ENCODE measurements at places on chromosomes 1 and 21.
A peak's percentile ranks its signal among the peaks of the same experiment; 100 is the strongest.

GRCh38 chr1:170669586-170670530 is 5.9 kb downstream of the PRRX1 start:
- no peak for DNase-seq

DNA sequence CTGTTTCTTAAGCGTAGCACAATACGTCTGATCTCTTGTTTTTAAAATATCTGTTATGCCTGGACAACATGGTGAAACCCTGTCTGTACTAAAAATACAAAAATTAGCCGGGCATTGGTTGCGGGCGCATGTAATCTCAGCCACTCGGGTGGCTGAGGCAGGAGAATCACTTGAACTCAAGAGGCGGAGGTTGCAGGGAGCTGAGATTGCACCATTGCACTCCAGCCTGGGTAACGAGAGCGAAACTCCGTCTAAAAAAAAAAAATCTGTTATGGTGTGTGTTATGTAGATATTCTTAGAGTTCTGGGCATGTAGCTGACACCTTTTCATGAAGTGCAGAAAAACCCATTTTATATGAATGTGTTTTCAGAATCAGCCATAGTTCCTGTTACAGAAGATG is 38.2 kb downstream of the RABGAP1L start:
- DNase-seq, result no peak

DNA sequence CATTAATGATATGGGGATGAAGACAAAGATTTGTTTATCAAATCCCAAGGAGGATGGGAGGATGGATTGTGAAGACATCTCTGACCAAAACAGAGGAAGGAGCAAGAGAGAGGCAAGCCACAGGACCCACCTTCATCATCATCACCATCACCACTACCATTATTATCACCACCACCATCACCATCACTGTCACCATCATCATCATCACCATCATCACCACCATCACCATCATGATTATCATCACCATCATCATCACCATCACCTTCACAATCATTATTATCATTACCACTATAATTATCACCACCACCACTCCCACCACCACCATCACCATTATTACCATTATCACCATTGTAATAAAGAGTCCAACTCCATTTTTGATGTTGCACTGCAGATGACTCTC is 482.5 kb downstream of the PTPRU start:
- DNase-seq, result no peak

DNA sequence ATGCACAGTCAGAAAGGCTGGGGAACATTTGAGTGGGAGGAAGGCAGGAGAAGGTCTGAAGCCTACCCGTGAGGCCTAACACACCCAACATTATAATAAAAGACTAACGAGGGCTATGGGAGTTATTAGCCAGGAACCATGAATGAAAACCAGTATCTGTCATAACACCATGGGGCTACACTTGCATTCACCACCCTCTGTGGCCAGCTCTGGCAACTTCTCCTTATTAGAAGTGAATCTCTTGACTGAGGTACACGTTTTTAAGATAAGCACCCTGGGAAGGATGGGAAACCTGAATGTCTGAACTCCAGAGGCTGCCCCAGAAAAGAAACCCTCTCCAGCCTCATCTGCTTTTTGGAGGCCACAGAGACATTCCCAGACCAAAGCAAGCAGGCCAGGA is 204.3 kb upstream of the RAB4A start:
- no peak for DNase-seq

- DNase-seq, result no peak
These were observed 104.1 kb upstream of the SLC25A33 start for GRCh38 chr1:9435153-9435636.

GRCh38 chr1:245332085-245332484 is 177.3 kb downstream of the KIF26B start:
- DNase-seq, result no peak

GRCh38 chr1:202049129-202049528 is 38.7 kb downstream of the ELF3 start:
- no peak for DNase-seq

DNA sequence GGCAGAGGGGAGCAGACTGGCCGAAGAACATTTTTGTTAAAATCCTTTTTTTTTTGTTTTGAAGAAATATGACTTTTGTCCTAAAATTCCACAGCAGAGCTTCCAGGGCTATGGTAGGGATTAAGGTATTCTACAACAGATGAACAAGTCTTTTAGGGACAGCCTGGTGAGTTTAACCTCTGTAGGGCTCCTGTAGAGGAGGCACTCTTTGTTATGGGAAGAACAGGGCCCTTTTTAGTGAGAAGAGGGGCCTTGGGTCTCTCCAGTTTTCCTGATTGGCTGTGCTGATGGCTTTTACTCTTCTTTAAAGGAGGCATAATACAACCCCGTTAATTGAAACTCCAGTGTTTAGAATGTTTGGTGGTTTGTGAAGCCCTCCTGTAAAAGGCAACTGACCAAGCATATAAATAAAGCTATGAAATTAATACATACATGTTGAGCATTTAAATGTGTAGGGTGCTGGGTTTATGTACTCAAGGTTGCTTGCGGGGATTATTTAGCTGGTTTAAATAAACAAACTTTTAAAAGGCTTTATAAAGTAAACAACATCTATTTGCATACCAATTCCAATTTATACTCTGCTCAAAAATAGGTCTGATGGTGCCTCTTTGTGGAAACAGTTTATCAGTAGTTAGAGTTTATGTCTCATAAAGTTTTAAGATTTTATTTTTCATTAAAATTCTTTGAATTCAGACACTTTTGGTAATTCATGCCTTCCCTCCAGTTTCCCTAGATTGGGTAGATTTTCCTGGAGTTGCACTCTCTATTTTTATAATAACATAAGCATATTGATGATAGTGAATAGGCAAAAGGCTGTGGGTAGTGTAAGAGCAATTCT is 46.5 kb downstream of the PBX1 start:
- DNase-seq, result no peak

DNA sequence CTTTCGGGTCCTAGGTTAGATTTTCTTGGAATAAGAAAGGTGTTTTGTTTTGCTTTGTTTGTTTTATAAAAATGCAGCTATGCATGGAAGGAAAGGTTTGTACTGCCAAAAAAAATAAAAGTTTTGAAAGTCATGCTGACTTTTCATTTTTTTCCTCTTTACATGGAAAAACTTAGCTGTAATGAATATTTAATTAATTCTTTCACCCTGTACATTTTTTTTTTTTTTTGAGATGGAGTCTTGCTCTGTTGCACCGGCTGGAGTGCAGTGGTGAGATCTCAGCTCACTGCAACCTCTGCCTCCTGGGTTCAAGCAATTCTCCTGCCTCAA is 48.7 kb downstream of the NENF start:
- DNase-seq, result no peak

DNA sequence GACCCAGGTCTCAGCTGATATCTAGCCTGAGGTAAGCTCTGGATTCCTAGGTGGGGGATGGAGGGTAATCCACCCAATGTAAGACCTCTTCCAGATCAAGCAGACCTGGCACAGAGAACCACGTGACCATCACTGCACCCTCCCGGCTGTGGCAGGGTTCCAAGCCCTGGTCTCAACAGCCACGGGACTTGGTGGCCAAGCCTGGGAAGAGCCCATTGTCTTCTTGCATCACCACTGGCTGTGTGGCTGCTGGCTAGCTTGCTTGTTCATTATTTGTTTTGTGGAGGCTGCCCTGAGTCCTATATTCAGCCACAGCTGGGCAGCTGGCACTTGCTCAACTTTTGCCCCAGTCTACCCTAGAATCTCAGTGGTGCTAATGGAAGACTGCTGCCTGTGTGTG is 24.1 kb upstream of the NFASC start:
- DNase-seq, result no peak

DNA sequence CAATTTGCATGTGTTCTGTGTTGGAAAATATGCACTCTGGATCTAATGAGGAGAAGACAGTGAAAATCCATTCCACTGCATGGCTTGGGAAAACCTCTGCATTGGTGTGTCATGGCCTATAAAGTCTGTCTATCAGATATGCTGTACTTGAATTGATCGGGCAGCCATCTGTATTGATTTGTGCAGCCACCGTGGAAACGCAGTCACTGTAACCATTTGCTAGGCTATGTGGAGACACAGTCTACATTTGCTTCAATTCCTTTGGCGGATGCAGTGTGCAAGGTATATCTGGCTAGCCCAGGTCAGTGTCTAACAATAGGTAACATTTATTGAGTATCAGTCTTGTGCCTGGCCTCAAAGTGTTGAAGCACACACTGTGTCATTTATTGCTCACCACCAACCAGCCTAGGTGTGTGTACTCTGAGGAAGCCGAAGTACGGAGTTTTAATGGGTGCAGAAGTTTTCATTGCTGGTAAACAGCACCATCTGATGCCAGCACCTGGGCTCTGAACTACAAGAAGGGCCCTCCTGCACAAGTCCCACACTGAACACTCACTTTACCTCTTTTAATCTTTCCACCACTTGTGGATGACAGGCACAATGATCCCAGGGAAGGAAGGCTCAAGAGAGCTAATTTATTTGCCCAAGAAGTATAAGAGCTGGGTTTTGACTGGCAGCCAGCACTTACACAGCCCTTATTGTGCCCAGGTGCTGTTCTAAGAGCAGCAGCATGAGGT is 83.4 kb downstream of the DAB1 start:
- DNase-seq, result no peak

DNA sequence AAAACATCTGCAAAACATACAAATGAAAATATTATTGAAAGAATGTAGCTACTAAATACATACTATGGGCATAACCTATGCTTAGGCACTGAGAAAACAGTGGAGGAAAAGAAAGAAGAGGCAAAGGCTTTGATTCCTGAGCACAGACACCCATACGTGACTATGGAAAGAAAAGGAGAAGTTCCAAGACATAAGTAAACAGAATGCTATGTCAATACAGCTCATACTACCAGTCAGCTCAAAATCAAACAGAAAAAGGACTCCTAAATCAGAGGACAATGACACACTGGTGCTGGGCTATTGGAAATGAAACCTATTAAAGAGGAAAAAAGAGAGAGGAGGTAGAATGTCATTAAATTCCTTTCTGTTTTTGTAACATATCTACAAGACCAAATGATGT is 225.4 kb downstream of the SMYD3 start:
- DNase-seq, result no peak

- no peak for DNase-seq
These were observed 101.3 kb upstream of the ARTN start for GRCh38 chr1:43832255-43832654.

DNA sequence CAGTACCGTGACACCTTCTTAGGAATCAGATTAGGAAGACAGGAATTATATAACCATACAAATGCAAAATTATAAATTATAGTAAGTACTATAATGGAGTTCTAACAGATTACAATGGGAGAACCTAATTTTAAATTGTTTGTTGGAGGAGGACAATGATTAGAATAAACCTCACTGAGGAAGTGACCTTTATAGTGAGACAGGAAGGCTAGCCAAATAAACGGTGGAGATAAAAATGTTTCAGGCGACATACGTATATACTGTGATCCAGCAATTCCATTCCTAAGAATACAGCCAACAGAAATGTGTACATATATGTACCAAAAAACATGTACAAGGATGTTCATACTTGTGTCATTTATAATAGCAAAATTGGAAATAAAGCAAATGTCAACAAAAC is 15.2 kb downstream of the SYNJ1 start:
- DNase-seq, result no peak

DNA sequence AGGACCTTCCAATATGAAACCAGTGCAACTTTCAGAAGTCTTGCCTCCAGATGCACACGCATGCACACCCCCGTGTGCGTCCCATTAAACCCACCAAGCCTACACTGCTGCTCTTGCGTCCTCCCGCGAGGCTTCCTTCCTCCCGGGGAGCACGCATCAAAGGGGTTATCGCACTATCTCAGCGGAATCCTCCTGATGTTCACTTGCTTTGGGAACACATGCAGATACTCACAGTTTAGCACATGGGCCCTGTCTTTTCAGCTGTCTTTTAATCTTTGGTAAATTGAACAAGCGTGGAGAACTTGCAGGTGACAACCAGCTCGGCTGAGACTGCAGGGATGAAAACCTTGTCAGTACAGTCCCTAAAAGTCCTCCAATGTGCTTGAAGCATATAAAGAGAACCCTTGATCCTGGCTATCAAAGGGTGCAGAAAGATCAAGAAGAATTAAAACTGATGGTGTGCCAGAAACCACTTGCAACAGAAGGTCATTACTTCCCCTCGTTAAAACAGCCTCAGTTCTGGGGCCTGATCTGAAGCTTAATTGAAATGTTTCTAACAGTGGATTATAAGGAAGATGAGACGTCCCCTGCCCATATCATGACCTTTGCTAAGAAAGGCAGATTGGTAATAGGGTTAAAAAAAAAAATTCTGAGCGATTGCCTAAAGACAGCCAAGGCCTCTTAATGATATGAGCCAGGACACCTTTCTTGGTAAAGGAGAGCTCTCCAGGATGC is 149.4 kb upstream of the LMO4 start:
- DNase-seq, result no peak

DNA sequence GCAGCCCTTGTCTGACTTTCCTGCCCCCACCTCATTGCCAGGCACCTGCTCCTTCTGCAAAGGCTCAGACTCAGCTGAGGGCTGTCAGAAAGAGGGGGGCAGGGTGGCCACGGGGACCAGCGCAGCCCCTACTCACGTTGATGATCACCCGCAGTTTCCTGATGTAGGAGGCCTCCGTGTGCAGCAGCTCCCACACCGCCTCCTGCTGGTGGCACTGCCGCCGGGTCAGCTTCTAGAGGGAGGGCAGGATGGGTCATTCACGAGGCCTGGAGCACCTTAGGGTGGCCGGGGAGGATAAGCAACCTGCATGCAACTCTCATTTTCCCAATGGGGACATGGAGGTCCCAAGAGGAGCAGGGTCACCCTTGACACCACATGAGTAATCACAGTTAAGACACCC is 6.4 kb upstream of the TNFRSF25 start:
- no peak for DNase-seq

GRCh38 chr1:5822266-5822665 is 170.0 kb downstream of the NPHP4 start:
- DNase-seq, result no peak

- no peak for DNase-seq
These were observed 11.0 kb downstream of the DMRTB1 start for GRCh38 chr1:53470155-53470554.

DNA sequence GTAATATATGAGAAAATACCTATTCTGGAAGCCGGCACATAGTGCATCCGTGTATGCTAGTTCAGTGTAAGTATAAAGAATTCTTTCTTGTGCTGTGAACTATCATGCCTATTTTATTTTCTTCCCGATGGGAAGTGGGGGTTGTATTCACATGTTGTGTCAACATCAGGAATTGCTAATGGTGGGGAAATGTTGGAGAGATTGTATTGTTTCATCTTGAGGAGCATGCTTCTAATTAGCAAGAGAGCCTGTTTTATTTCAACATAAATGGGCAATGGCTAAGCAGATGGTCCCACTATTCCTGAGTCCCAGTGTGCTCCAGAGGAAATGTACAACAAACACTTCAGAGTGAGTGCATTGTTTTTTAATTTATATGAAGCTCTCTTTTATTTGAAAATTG is 485.2 kb downstream of the PLPP3 start:
- DNase-seq, result no peak

- DNase-seq, result peak; percentile 96
These were observed at the start of gene AKIRIN1 for GRCh38 chr1:38990738-38991637. Gene AKIRIN1, plus strand, starts transcription at chr1:38991276. Its CDS starts 105 bp downstream, at chr1:38991381.

DNA sequence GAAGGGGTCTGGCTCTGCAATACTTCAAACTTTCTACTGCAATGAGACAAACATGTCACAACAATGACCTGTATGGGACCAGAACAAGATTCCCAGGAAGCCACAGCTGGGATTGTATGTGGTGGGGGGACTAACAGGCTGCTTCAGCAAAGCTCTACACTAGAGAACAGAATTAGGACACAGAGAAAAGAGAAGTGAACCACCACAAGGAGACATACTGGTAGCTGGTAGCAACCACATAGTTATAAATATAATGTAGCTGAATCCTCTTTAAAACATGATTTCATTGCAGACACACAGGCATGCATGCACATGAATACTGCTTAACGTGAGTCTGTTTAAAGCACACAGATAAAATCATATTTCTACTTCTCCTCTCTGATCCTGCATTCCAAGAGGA is 3.5 kb upstream of the ILDR2 start:
- no peak for DNase-seq

Measured in H54 (cell line).